ENCODE measurements at places on chromosomes 6 and 20. TPM values are rescaled to one million over a fixed set of nuclear protein-coding genes. Genes with fewer than 3 reads are reported as not detected.
A peak's percentile ranks its signal among the peaks of the same experiment; 100 is the strongest.

DNA sequence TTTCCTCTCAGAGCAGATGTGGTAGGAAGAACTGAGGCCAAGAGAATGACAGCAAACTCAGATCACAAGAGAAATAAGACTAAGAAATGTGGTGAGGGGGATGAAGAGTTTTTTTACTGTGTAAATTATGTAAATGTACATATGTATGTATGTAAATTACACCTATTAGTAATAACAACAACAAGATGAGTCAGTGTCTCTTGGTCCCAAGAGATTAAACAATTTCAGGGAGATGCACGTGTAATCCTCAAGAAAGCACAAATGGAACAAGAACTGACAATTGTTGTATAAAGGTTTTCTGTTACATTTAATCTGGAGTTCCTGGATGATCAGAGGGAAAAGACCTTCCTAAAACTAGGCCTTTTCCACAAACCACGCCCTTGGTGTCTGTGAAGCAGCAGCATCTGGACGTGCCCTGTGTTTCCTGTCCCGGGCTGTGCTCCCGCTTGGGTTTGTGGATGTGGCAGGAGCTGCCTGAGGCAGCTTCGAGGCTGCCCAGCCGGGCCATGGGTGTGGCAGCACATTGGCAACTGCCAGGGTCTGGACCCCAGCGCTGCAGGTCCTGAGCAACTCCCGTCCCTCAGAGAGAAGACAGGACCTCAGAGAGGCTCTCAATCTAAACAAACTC, 994 bp downstream of the CLDN20 start:
- no peak overlapping the region for H3K4me3 ChIP-seq
- no peaks in the 10 kb centered on the region for H3K27me3 ChIP-seq
- no peak overlapping the region for H3K27ac ChIP-seq

DNA sequence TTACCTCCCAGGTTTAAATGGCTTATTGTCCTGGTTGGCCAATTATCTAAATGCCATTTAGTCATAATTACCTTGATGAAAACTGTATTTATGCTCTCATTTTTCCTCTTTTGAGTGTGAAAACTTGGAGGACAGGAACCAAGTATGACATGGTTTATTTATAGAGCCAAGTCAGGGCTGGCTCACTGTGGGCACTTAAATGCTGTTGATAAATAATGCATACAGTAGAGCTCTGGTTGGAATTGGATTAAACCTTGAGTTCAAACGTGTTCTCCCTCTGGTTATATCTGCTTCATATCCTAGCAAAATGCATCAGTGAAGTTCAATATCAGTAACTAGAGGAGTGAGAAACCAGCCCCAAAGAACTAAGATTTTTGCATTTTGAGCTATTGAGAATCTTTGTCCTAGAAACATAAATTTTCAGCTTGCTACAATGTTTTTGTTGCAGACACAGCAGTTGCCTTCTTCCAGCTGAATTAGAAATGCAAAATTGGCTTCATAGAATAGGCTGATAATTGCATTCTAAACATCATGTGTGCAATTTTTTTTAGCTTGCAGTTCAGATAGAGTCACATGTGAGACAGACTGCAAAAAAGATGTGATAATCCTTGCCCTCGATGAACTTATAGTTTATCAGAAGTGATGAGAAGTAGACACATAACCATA, 255.8 kb downstream of the BTBD3 start:
- no peak overlapping the region for H3K4me3 ChIP-seq
- peak overlapping the region; percentile 50 for H3K27ac ChIP-seq
- H3K4me1 ChIP-seq, result no peaks in the 10 kb centered on the region
- no peaks in the 10 kb centered on the region for H3K36me3 ChIP-seq
- H3K27me3 ChIP-seq, result no peaks in the 10 kb centered on the region
- DNase-seq, result no peak

- no peak overlapping the region for H3K27ac ChIP-seq
- no peaks in the 10 kb centered on the region for H3K4me1 ChIP-seq
- H3K4me3 ChIP-seq, result no peak overlapping the region
- no peaks in the 10 kb centered on the region for H3K27me3 ChIP-seq
- DNase-seq, result no peak
Observed at GRCh38 chr6:94414041-94414440, 994.7 kb upstream of the EPHA7 start.

The SLC16A10 gene
- 1.3 TPM for total RNA-seq

GRCh38 chr6:169961772-169962561, 210.5 kb downstream of the ERMARD start:
- no peaks in the 10 kb centered on the region for H3K36me3 ChIP-seq
- H3K4me1 ChIP-seq, result no peaks in the 10 kb centered on the region
- peak; percentile 50 for DNase-seq
- peaks cover 18% of the 10 kb centered on the region for H3K27me3 ChIP-seq
- H3K27ac ChIP-seq, result no peak overlapping the region

- peak; percentile 53 for DNase-seq
- no peaks in the 10 kb centered on the region for H3K4me1 ChIP-seq
- no peaks in the 10 kb centered on the region for H3K36me3 ChIP-seq
- H3K4me3 ChIP-seq, result no peak overlapping the region
Observed at GRCh38 chr6:31070711-31071197, 41.6 kb downstream of the C6orf15 start.

- no peak overlapping the region for H3K4me3 ChIP-seq
- H3K4me1 ChIP-seq, result no peaks in the 10 kb centered on the region
- peaks cover 8% of the 10 kb centered on the region for H3K27me3 ChIP-seq
- no peaks in the 10 kb centered on the region for H3K36me3 ChIP-seq
- no peak for DNase-seq
Observed at GRCh38 chr6:12886961-12887775, 170.6 kb downstream of the PHACTR1 start.

DNA sequence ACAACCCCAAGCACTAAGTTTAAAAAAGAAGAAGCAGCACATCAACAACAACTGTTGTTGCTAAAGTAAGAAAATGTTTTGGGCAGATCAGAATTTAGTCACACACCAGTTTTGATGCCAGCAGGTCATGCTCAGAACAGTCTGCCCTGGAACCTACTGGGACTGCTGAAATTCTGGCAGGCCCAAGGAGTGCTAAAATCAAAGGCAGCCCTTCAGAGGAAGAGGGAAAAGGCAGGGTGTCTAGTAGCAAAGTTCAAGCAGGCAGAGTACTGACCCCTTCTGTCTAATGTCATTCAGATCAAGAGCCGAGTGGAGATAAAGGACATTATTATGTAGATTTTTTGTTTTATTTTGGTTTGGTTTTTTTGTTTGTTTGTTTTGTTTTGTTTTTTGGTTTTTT, 96.6 kb upstream of the LOC128125822 start:
- no peaks in the 10 kb centered on the region for H3K27me3 ChIP-seq
- H3K27ac ChIP-seq, result no peak overlapping the region
- no peaks in the 10 kb centered on the region for H3K4me1 ChIP-seq
- H3K4me3 ChIP-seq, result no peak overlapping the region
- DNase-seq, result no peak
